Stimulated activated CD8-positive, alpha-beta memory T cell treated with anti-CD3 and anti-CD28 coated beads, Interleukin-4, amount 100 ng/mL, for 1 hour (primary cell): ENCODE measurements at places on chromosomes 7 and 10.

DNA sequence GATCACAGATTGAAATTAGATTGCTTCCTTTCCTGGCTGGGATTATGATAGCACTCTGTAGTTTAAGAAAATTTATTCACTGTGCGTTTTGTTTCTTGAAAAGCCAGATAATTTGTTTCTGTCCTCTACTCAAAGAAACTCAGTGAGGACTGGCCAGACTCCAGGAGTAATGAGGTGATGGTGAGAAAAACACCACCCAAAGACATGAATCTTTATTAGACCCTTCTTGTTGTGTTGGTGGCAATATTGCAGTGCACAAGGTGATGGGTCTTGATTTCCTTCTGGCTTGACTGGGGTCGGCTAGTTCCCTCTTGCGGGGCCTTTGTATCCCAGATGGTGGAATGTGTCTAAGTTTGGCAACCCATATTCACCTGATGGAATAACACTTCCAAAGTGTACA is 756.8 kb downstream of the LRMDA start:
- no peak for DNase-seq

DNA sequence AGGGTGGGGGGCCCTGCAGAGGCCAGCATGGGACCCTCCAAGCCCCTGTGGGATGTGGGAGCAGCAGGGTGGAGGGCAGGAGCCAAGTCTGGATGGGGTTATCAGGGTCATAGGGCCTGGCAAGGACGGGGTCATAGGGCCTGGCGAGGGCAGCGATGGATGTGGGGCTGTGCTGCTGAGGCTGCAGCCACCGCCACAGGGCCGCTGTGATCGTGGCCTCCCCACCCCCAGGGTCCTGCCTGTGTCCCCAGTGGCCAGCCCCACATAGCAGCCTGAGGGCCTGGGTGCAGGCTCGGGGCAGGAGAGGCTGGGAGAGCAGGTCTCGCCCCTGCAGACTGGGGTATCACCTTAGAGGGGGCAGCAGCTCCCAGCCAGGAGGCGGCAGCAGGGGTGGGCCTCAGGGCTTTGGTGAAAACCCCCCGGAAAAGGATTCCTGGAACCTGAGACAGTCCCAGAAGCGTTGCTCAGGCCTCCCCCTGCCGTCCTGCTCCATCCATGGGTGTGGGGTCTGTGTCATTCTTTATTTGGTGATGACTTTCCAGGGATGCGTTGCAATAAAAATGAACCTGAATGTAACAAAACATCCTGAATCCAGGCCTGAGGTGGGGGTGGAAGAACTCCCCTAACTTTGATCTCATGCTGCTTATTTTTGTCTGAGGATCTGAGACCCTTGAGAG is 107.3 kb upstream of the SHH start:
- no peak for DNase-seq

DNA sequence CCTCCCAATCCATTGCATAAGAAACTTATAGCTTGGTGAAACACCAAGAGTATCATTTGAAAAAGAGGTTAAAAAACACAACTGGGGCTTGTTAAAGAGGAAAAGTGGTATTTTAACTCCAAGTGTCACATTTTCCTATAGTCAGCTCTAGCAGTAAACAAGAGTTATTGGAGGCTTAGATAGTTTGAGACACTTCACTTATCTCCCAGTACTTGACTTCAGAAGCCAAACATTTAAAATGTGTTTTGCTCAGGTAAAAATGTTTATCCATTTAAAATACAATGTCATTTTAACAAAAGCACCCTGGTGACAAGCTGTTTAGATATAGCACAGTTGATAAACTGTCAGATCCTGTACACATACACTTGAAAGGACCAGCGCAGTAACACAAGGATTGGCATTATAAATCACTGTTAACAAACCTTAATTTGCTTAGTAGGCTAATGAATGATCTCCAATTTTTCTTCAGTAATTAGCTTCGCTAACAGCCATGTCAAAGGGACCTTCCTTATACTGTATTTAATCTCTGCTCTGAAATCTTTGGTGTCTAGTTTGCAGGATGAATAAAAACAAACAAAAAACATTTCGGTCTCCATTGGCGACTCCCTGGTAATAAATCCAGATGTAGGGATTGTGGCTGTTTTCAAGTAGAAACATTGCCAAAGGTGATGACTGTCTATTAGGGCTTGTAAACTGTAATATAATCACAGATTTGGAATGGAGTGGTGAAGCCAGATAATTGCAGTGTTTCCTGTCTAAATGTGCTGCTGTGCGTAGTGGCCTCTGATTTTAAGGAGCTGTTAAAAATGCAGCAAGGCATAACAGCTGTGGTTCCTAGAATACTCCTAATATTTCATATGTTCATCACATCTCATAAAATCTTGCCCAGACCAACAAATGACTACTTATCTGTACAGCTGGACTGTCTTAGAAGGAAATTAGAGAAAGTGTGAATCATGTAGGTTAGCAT is 545.1 kb downstream of the AUTS2 start:
- no peak for DNase-seq

GRCh38 chr7:44720301-44720700 is 28.3 kb upstream of the ZMIZ2 start:
- no peak for DNase-seq

DNA sequence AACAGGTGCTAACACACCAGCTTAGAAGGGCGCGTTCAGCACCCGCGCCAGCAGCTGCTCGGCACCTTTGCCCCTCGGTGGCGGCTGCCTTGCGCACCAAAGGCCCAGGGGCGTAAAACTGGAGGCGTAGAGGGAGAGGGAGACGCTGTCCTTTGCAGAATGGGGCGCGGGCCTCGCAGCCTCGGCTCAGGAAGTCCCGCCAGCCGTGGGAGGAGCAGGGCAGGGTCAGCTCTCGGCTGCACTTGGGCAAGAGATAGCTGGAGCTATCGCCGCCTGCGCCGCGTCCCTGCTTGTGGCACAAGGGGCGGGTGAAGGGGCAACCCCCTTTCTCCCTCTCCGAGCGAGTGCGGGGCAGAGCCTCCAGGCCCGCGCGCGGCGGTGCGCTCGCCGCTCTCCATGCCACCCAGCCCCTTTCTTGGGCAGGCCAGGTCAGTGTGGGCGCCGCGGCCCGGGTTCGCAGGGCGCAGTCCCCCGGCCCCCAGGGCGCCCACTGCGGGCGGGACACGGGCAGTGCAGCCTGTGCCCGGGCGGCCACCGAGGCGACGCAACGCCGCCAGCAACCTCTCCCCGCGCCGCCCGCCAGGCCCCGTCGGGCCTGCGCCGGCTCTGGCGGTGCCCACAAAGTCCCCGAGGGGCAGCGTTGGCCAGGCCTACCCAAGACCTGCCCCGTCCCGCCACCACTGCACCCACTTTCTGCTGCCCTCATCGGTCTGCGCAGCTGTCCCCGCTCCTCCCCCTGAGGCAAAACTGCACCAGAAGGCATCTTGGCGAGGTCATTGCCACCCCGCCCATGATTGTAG is 4.1 kb downstream of the NEUROD6 start:
- DNase-seq = no peak

DNA sequence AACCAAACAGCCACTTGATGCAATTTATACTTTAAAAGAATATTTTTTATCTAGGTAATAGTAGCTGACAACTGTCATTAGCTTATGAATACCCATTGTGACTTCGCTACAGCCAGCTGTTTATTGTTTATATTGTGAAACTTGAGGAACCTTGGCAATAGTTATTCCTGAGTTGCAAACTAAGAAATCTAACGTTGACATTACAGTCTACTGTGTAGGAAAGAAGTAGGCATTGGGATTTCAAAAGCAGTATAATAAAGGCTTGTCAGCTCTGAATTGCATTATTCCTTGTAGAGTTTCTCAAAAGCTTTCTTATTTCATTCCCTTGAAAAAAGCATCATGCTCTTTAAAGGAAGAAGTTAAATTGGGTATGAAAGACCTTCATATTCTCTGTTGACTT is 42.7 kb upstream of the OIT3 start:
- DNase-seq = no peak

DNA sequence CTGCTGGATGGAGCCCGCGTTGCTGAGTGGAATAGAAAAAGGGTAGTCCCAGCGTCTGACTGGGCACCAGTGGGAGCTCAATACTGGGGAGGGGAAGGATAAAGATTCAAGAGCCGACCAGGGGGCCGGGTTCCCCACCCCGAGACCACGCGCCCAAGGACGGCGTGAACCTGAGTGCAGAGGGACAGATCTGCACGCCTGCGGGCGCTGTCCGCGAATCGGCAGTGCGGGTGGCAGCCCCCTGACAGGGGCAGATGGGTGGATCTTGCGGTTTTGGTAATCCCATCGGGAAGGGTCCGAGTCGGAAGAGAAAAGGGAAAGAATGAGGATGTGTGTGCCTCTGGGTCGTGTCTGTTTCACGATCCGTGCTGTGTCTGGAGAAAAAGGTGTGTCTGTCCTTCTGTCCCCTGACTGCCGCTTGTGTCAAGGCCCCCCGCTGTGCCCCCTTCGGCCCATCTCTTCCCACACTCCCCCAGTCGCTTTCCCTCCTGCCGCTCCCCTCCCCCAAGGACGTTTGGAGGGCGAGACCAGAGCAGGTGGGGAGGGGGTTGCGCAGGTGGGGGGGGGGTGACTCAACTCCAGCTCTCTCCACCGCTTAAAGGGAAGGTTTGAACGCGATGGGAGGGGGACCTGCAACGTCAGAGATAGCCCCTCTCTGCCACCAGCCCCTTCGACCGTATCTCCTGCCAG is 734 bp upstream of the VGF start:
- DNase-seq = no peak

- no peak for DNase-seq
Observed at GRCh38 chr7:99729486-99730237, 5.3 kb downstream of the CYP3A7 start.

DNA sequence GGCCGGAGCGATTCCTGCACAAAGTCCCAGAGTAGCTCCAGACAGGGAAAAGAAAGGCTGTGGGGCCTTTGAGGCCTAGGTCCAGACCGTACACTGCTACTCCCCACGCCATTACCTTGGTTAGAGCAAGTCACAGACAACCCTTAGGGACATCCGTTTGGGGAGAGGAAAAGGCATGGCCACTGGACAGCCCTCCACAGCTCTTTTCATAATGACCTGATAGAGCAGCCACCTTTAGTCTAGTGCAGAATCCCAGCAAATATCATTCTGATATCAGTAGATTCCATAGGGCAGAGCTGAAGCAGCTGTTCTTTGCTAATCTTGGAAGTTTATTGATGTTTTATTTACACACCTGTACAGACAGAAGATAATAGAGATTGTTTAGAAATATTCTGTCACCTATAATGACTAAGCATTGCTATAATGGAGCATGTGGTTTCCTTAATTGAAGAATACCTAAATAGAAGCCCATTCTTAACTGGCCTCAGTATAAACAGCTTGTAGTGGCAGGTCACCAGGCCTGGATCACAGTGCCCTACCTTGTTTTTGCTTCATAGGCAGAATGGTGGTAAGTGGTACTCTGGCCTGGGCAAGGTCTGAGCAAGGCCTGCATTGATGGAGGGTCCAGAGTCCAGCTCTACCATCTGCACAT is 27.9 kb downstream of the OGDH start:
- no peak for DNase-seq

- DNase-seq = no peak
Observed at GRCh38 chr7:131284702-131285419, 42.8 kb upstream of the MKLN1 start.

GRCh38 chr7:42167631-42168236 is 69.3 kb downstream of the GLI3 start:
- DNase-seq = no peak

DNA sequence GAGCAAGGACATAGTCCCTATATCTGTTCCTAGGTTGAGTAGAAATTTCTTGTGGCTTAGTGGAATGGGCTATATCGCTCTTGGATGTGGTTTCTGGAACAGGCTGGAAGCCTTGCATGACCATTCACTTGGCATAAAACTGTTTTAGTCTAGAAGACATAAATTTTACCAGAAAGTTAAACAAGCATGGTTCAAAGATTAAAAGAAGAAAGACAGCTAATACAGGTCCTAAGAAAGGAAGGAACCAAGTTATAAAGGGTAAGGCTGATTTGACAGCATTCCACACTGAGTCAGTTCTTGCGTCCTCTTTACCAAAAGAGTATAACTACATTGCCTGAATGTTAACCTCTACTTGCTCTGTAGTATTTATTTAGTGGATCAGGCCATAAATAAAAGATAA is 724.2 kb downstream of the SORCS1 start:
- no peak for DNase-seq
